Tibial nerve (tissue), 4 donors: ENCODE measurements at places on chromosomes 3 and 15. TPM values are rescaled to one million over a fixed set of nuclear protein-coding genes. Genes with fewer than 3 reads are reported as not detected.

DNA sequence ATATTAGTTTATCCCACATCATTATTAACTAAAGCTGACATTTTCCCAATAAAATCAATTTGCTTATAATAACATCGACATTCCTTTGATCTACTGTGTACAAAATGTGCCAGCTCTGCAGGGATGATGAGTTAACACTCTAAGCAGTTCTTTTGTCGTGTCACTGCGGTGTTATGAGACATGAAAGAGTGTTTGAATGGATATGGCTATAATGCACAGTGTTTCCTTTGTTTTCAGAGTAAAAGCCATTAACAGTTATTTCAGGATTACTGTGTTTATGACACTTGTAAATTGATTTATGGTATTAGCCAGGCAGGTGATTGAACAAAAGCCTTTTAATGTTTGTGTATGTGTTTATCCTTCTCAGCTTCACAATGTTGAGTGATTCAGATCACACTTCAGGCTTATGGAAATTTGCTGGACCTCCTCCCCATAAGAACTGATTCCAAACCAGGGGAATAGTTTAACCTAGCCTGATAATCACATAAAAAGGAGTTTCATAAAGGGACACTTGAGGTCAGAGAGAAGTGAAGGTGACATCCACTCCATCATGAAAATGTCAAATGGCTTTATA is 115.7 kb downstream of the CHL1 start:
- H3K36me3 ChIP-seq: no peaks in the 10 kb centered on the region
- H3K27me3 ChIP-seq: no peaks in the 10 kb centered on the region
- no peak overlapping the region for H3K4me3 ChIP-seq
- no peaks in the 10 kb centered on the region for H3K4me1 ChIP-seq

DNA sequence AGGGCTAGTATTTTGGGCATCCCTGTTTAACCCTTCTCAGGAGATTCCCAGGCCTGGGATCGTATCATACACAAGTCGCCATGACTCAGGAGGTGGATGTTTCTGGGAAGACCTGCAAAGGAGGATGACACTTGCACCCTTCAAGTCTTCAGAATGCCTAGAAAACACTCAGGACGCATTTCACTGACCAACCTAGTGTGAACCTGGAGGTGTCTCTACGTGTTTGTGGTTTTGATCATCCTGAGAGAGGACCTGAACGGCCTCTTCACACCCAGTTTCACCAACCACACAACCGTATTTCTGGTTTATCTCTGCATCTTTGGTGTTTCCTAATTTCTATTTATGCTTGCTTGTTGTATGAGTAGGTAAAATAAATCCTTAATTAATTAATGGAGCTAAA is 2.8 kb upstream of the CLDND1 start:
- H3K27me3 ChIP-seq: no peaks in the 10 kb centered on the region
- H3K36me3 ChIP-seq: no peaks in the 10 kb centered on the region
- no peak for DNase-seq
- no peaks in the 10 kb centered on the region for H3K4me1 ChIP-seq
- no peak overlapping the region for H3K27ac ChIP-seq

- no peak overlapping the region for H3K4me3 ChIP-seq
- no peaks in the 10 kb centered on the region for H3K36me3 ChIP-seq
- no peak for DNase-seq
- no peak overlapping the region for H3K27ac ChIP-seq
Measured at GRCh38 chr3:43785551-43785950, 94.8 kb downstream of the ABHD5 start.

GRCh38 chr3:38348903-38349302 is 2.3 kb downstream of the XYLB start:
- no peak overlapping the region for H3K27ac ChIP-seq
- no peak overlapping the region for H3K4me3 ChIP-seq
- H3K4me1 ChIP-seq: peaks cover 9% of the 10 kb centered on the region
- H3K27me3 ChIP-seq: no peaks in the 10 kb centered on the region
- DNase-seq: no peak

GRCh38 chr3:78906245-78906644 is 861.6 kb downstream of the ROBO1 start:
- H3K27me3 ChIP-seq: no peaks in the 10 kb centered on the region
- no peaks in the 10 kb centered on the region for H3K36me3 ChIP-seq
- H3K4me3 ChIP-seq: no peak overlapping the region

DNA sequence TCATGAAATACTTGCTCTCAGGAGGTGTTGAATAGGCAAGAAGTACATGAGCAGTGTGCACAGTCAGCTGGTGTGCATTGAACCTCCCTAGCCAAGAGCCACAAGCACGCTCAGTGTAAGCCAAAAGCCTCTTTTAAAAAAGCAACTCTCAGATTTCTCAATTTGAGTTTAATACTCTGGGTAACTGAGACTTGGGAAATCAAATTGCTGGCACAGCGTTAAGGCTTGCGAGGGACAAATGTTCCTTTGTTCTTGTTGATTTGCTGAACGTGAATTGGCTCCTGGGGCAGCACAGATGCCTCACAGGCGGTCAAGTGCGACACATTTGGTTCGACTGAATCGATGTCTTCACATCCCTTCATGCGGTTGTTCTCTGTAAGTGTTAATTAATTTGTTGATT is at the start of gene FAM240A:
Gene FAM240A, plus strand, starts transcription at position 202 of the 400 bp plus-strand sequence. Its CDS starts 159 bp downstream, at position 361.
- H3K4me3 ChIP-seq: no peak within 1 kb of the TSS
- H3K27me3 ChIP-seq: no peaks in the 10 kb centered on the region
- no peak for DNase-seq
- H3K27ac ChIP-seq: peak within 1 kb of the TSS; percentile 68

DNA sequence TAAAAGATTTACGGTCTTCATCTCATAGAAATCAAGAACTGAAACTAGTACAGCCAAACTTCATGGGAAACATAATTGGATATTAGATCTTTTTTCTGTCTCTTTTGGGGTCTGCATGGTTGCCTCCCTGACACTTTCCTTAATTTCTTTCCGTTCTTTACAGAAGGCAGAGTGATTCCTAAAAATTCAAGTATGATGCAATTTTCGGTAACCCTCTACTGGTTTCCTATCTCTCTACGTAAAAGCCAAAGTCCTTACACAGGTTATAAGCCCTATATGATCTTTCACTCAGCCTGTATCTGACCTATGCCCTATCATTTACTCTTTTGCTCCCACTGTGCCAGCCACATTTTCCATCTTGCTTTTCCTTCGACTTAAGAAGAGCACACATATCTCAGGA is 6.8 kb upstream of the SLITRK3 start:
- peaks cover 23% of the 10 kb centered on the region for H3K27me3 ChIP-seq
- H3K27ac ChIP-seq: no peak overlapping the region
- H3K4me3 ChIP-seq: no peak overlapping the region
- no peaks in the 10 kb centered on the region for H3K36me3 ChIP-seq
- DNase-seq: no peak

DNA sequence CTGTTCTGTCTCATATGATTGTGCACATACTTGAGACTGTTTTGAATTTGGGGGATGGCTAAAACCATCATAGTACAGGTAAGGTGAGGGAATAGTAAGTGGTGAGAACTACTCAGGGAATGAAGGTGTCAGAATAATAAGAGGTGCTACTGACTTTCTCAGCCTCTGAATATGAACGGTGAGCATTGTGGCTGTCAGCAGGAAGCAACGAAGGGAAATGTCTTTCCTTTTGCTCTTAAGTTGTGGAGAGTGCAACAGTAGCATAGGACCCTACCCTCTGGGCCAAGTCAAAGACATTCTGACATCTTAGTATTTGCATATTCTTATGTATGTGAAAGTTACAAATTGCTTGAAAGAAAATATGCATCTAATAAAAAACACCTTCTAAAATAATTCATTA is 5.1 kb downstream of the CCR5 start:
- no peak for DNase-seq
- H3K27me3 ChIP-seq: no peaks in the 10 kb centered on the region
- H3K4me3 ChIP-seq: no peak overlapping the region
- H3K27ac ChIP-seq: no peak overlapping the region
- no peaks in the 10 kb centered on the region for H3K4me1 ChIP-seq

GRCh38 chr3:186577521-186577920 is 7.0 kb downstream of the DNAJB11 start:
- peaks cover 8% of the 10 kb centered on the region for H3K4me1 ChIP-seq
- H3K4me3 ChIP-seq: no peak overlapping the region
- no peaks in the 10 kb centered on the region for H3K27me3 ChIP-seq

DNA sequence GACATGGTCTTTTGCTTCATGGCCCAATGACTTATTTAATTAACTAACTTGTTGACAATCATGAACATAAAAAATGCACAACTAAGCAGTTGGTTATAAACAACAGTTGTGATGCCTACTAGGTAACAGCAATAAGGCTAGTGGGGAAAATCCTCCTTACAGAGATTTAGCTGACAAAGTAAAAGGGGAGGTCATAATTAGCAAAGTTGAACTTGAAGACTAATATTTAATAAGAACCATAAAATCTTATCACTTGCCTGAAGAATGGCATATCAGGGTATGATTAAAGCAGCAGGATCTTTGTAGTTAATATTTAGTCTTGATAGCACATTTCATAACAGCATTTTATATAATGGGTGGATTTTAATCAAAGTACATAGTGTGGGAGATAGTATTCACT is 84.2 kb downstream of the MME start:
- DNase-seq: no peak
- H3K27me3 ChIP-seq: no peaks in the 10 kb centered on the region
- no peak overlapping the region for H3K27ac ChIP-seq
- no peaks in the 10 kb centered on the region for H3K36me3 ChIP-seq
- H3K4me3 ChIP-seq: no peak overlapping the region

DNA sequence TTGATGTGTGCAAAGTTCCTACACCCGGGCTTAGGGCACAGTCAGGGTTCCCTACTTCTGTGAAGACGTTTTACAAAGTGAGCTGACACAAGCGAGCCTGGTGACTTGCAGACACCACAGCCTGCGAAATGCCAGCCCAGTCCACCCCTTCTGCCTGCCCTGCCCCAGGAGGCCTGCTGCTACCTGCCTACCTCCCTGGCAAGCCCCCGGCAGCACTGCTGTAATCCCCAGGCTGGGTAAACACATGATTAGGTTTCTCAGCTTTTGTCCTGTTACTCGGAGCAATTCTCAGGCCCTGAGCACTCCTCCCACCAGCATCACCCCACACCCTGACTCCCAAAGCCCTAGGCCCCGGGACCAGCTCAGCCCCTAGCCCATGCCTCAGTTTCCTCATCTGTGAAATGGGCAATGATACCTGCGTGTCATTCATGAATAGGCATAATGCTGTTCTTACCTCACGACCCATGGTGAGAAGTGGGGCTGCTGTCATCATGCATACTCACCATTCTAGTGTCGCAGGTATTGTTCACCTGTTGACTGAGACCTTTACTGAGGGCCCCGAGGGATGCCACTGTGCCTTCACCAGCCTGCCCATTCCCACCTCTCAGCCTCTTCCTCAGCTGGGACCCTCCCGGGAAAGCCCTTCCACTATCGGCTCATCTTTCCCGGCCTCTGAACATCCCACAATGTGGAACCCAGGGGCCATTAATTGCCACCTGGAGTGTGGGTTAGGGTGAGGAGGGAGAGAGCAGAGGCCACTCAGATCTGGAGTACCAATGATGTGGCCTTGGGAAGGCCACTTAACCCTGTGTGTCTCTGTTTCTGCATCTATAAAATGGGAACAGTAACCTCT is 31.5 kb upstream of the SLC6A6 start:
- no peaks in the 10 kb centered on the region for H3K36me3 ChIP-seq
- DNase-seq: no peak
- H3K27me3 ChIP-seq: no peaks in the 10 kb centered on the region
- no peak overlapping the region for H3K27ac ChIP-seq
- no peak overlapping the region for H3K4me3 ChIP-seq
- H3K4me1 ChIP-seq: peaks cover 5% of the 10 kb centered on the region

- H3K36me3 ChIP-seq: no peaks in the 10 kb centered on the region
- H3K27me3 ChIP-seq: no peaks in the 10 kb centered on the region
- H3K27ac ChIP-seq: no peak overlapping the region
- no peak overlapping the region for H3K4me3 ChIP-seq
- DNase-seq: no peak
Measured at GRCh38 chr3:26712211-26713026, 89.8 kb downstream of the LRRC3B start.

DNA sequence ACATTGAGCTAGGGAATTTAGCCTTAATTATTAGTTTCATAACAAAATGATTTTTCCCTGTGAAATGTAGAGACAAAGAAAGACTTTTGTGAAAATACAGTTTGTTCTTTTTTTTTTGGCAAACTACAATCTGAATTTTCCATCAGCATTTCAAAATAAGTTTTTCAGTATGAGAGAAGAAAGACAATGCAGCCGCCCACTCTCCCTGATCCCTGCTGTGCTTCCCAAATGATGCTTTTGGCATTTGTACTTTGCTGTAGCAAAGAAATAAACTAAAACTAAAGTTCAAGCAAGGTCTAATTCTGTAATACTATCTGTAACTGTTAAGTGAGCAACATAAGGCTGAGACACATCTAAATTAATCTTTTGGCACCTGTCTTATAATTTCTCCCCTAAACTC is 782.2 kb downstream of the VGLL3 start:
- no peaks in the 10 kb centered on the region for H3K27me3 ChIP-seq
- H3K4me1 ChIP-seq: no peaks in the 10 kb centered on the region
- H3K4me3 ChIP-seq: no peak overlapping the region

DNA sequence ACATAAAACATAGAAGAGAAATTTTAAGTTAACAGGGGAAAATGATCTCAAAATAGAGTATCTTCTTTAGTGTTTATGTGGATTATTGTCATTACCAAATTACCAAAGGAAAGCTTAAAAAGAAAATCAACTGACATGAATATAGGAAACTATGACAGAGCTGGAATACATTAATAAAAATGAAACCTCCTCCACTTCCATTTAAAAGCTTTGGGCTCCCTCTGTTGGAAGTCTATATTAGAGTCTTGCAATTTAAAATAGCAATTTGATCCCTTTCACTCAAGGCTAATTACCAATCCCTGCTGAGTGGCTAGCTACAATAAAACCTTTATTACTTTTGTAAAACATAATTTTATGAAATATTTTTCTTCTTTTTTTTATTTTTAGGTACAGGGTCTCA is 61.4 kb upstream of the IMPG2 start:
- H3K27me3 ChIP-seq: no peaks in the 10 kb centered on the region
- no peaks in the 10 kb centered on the region for H3K4me1 ChIP-seq
- no peak overlapping the region for H3K4me3 ChIP-seq
- peaks cover 7% of the 10 kb centered on the region for H3K36me3 ChIP-seq

- no peak overlapping the region for H3K27ac ChIP-seq
- H3K36me3 ChIP-seq: no peaks in the 10 kb centered on the region
- DNase-seq: no peak
- H3K27me3 ChIP-seq: no peaks in the 10 kb centered on the region
- no peak overlapping the region for H3K4me3 ChIP-seq
Measured at GRCh38 chr3:10919636-10920035, 72.9 kb upstream of the SLC6A1 start.

- H3K27ac ChIP-seq: no peak overlapping the region
- DNase-seq: no peak
- peaks cover 7% of the 10 kb centered on the region for H3K4me1 ChIP-seq
- H3K27me3 ChIP-seq: no peaks in the 10 kb centered on the region
- H3K4me3 ChIP-seq: no peak overlapping the region
Measured at GRCh38 chr3:110420158-110420641, 651.4 kb upstream of the NECTIN3 start.

GRCh38 chr3:149815321-149815720 is 2.3 kb downstream of the RNF13 start:
- no peaks in the 10 kb centered on the region for H3K27me3 ChIP-seq
- H3K36me3 ChIP-seq: no peaks in the 10 kb centered on the region
- no peak overlapping the region for H3K4me3 ChIP-seq
- peak overlapping the region; percentile 98 for H3K27ac ChIP-seq
- no peak for DNase-seq

The SUSD5 gene
- total RNA-seq: 6.6 TPM

The CD200R1L gene
- not detected for total RNA-seq

The GOLGA6A gene
- total RNA-seq: not detected

The EPHB3 gene
- total RNA-seq: 13.8 TPM

The TBC1D21 gene
- total RNA-seq: not detected

The MCF2L2 gene
- total RNA-seq: 1.7 TPM

The CADPS gene
- 16.7 TPM for total RNA-seq

The CELF6 gene
- total RNA-seq: 6.6 TPM
